ENCODE measurements at places on chromosomes 4 and X.

DNA sequence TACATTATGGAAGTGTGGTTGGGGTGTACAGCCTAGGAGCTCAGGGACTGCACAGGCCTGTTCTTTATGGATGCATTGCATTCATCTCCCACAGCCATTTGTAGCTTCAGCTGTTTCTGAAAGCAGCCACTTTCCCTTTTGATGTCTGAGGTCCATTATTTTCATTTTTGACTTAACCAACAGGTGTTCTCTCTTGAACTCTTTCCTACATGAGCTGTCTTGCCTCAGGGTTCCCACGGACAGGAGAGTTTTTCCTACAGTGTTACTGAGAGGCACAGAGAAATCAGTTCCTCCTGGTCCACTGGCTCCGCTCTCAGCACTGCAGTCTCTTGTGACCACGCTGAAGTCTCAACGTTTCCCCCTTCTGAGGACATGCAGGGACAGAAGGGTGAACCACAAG, 87.2 kb downstream of the RASL11B start:
- DNase-seq: no peak

- no peak for DNase-seq
Observed at GRCh38 chrX:150326541-150327247, 36.4 kb upstream of the MAMLD1 start.

GRCh38 chr4:171583790-171584189, 229.4 kb upstream of the GALNTL6 start:
- no peak for DNase-seq

DNA sequence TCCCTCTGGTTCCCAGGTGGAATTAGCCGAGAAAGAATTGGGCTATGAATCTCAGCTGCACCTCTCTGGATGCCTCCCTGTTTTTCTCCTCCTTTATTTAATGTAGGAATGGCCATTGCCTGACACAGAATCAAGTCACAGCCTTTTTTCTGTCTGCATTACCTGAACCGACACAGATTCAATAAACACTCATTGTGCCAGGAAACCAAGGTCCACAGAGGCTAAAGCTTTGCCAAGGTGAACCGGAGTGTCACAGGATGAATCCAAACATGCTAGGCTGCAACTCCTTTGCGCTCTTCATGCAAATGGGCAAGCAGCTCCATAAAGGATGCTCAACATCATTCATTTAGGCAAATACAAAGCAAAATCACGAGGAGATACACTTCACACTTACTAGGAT, 199.8 kb upstream of the AGTR2 start:
- DNase-seq: no peak

DNA sequence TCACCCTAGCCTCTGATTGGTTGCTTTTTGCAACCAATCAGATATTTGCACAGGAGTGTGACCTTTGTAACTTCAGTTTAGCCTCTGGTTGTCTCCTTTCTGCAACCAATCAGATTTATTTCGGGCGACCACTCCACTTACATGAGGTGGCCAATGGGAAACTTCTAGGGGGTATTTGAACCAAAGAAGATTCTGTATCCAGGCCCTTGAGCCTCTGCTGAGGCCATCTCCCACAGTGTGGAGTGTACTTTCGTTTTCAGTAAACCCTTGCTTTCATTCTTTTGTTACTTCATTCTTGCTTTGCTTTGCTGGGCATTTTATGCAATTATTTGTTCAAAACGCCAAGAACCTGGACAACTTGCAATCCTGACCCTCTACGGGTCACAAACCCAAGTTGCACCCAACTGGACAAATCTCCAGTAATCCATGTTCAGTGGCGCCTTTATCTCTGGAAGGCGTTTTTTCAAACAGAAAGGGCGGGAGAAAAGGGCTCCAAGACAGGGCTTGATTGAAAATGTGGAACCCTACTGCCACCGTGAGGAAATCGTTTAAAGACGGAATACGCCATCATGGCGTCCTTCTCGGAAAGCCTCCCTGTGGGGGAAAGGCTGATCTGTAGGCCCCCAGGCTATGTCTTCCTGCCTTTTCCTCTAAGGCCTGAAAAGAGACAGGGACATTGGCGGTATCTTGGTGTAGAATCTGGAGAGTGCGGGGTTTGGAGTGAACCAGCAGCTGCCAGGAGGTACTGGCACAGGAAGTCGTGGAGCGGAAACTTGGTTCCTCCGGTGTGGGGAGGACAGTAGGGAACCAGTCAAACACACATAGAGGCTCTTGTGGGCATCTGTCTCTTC, 184.6 kb downstream of the OR13H1 start:
- no peak for DNase-seq

DNA sequence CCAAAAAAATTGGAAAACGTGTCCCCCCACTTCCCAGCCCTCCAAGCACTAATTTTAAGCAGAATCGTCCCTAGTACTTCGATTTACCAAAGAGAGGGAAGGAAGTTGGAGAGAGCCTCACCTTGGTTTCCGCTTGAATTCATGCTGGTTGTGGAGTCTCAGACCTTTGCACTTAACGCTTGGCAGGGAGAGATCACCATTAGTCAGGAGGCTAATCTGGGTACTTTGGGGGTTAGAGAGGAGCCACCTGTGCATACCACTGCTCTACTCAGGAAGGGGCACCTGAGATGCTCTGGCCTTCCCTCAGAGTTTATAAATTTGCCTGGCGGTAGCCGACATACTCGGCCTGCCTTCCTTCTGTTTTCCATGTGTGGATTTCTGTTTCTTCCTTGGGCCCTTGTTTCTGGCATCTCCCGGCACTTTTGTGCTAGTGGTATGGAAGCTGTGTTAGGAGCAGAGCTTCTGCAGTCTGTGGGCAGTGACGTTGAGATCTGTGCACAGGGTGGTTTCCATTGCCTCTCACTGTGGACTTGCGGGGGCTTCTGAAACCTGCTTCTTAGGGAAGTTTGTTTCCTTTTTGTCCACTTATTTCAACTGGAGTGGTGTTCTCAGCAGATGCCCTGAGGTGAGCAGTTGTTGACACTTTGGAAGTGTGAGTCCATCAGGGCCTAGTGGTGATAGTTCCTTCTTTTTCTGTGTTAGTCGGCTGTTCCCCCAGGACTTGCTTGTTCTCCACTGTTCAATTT, 104.2 kb downstream of the TMEM131L start:
- no peak for DNase-seq

DNA sequence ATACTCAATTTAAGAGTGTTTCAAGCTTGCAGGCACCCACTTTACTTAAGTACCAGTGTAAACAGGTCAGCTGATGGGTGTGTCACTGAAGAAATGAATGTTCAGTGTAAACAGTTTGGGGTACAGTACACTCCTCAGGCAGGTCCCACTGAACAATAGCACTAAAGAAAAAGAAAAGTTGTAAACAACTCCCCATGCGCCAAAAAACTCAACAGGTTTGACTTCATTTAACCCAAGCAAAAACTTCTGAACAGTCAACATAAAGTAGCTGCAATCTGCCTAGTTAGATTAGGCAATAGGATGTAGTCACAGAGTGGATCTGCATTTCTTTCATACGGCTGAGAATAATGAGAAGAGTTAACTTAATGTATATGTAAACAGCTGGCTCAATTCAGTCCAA, 93.2 kb downstream of the FAM13A start:
- no peak for DNase-seq

GRCh38 chr4:38190717-38191178, 230.6 kb downstream of the PTTG2 start:
- peak; percentile 81 for DNase-seq

- peak; percentile 64 for DNase-seq
Observed at GRCh38 chrX:10945498-10945897, 165.6 kb upstream of the HCCS start.

GRCh38 chr4:76216524-76216923, 2.9 kb upstream of the SCARB2 start:
- no peak for DNase-seq

GRCh38 chr4:132076829-132077228, 1072.3 kb upstream of the PCDH10 start:
- DNase-seq: no peak

DNA sequence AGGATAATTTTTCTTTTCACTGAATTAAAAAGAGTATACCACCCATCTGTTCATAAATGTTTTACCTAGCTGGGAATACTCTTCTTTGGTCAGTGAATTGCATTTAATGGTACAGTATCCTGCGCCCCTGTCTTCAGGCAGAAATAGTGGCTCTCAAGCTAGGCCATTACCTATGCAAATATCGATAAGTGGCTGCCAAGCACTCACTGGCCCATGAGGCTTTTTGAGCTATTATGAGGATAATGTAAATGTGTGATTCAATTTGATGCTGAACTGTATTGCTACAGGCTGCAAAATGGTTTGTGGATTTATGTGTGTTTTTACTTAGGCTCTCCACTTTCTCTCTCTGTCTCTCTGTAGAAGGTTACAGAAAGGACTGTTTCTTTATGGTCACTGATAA, 30.1 kb upstream of the MTMR1 start:
- DNase-seq: no peak

GRCh38 chr4:46945062-46945461, 36.0 kb upstream of the COX7B2 start:
- no peak for DNase-seq

DNA sequence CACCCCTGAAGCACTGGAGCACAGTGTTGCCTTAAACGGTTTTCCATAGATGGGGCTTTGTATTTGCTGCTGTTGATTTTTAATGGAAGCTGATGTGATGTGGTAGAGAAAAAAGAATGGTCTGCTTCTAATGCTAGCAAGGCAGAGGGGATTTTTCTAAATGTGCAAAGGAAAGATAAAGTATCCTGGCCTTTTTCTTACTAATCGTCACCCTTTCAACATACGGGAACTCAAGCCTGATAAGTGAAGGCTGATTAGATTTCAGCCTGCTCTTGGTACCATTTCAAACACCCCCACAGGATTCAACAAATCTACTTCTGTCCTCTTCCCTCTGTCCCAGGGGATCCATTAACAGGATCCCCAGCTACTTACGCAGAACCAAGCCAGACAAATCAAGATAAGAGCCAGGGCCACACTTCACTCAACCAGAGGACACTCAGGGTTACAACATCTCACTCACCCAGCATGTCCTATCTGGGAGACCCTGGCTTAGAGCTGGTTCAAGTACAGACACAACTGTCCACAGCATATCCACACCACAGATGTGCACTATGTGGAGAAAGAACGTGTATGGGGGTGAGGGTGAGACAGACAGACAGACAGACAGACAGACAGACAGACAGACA, 180.0 kb downstream of the SH3KBP1 start:
- DNase-seq: no peak

DNA sequence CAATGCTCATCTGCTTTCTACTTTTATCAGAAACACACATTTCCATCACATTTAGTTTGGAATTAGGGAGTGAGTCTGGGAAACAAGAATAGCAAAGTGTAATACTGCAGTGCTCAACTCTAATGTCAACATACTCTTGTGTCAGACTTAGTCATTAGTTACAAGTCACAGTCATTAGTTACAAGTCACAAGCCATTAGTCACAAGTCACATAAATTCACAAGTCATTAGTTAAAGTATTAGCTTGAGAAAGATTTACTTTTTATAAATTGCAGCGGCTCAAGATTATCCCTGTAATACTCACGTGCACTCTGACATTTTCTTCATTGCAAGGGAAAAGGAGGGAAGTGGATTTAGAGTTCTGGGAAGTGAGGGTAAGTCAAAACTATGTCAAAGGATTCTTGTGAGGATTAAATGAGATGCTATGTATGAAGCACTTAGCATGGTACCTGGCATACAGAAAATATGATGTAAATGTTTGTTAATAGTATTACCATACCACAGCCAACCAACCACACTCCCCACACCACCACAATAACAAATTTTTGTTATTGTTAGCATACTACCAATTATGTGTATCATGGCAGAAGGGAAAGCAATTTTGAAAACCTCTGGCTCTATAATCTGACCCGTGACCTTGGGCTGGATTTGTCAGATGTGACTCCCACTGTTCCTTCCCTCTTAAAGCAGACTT, 116.6 kb downstream of the ARHGAP24 start:
- no peak for DNase-seq

DNA sequence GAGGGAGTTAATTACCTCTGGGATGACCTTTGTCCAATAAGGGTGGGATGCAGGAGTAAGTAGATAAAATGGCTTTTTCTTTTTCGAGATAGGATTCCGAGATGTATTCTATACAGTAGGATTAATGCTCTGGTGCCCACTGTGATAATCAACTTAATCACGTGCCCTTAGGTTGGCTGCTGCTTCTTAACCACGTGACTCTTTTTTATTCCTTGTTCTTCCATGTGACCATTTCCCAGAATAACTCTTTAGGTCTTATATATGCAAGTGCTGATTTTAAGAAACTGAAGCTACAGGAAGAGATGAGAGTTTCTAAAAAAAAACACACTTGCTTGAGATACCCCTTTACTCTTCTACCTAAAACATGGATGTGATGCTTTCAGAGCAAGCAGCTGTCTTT, 1628.9 kb downstream of the PCDH7 start:
- DNase-seq: no peak

GRCh38 chr4:127249767-127250108, 383.0 kb upstream of the INTU start:
- no peak for DNase-seq

DNA sequence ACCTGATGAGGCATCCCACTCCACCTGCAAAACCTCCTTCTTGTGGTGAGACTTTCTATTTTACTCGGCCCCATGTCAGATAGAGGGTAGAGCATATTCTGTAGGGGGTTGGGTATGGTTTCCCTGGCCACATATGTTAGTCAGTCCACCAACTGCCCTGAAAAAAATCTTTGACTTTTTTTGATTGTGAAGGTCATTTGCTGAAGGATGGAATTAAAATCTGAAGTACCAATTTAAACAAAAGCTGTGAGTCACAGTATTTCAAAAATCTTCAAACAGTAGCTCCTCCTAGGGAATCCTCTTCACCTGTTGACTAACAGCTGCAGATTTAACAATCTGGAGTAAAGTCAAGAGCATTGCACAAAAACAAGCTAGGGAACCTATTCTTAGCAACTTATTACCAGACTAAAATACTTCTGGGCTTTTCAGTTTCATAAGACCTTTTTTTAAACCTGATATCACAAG, 8.0 kb upstream of the CCDC110 start:
- DNase-seq: no peak

GRCh38 chr4:54840992-54841768, 183.4 kb downstream of the KIT start:
- no peak for DNase-seq

DNA sequence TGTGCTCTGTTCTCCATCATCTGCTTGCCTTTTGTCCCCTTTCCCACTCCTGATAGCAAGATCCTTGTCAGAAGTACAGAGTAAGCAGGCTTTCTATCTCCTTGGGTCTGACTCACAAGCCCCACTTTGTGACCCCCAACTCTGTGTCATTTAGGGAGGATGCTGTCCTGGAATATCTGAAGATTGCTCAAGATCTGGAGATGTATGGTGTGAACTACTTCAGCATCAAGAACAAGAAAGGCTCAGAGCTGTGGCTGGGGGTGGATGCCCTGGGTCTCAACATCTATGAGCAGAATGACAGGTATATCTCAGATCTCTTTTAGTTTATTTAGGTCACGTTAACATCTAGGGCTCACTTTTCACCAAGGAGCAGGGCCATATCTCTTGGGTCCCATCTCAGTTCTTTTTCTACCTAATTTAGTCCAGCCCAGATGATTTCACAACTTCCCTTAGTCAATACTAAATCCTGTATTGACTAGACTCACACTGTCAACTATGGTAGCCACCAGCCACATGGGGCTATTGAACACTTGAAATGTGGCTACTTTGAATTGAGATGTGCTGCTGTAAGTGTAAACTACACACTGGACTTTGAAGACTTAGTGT, 64.3 kb downstream of the MSN start:
- no peak for DNase-seq

Data from left forelimb (tissue), 1 donor.